GF-D8 (cell line): ENCODE measurements at places on chromosomes 2 and 18.

- DNase-seq, result no peak
Measured at GRCh38 chr18:7946734-7947377, 379.7 kb downstream of the PTPRM start.

GRCh38 chr18:13313006-13313686 is 94.6 kb downstream of the LDLRAD4 start:
- DNase-seq, result no peak

DNA sequence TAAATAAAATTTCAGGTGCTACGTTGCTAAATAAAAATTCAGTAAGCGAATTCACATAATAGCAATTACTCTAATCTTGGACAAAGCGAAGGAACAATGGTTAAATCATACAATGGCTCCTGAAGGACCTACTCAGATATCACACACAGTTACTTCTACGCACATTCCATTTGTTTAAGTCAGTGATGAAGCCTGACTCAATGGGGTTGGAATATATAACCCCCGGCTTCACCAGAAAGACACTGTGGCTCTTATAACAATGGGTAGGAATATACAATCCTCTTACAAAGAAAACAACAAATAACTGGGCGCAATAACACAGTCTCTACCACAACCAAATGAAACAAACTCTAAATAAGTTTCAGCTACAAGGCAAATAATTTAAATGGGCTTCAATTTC is 349.5 kb downstream of the IRS1 start:
- DNase-seq, result no peak

DNA sequence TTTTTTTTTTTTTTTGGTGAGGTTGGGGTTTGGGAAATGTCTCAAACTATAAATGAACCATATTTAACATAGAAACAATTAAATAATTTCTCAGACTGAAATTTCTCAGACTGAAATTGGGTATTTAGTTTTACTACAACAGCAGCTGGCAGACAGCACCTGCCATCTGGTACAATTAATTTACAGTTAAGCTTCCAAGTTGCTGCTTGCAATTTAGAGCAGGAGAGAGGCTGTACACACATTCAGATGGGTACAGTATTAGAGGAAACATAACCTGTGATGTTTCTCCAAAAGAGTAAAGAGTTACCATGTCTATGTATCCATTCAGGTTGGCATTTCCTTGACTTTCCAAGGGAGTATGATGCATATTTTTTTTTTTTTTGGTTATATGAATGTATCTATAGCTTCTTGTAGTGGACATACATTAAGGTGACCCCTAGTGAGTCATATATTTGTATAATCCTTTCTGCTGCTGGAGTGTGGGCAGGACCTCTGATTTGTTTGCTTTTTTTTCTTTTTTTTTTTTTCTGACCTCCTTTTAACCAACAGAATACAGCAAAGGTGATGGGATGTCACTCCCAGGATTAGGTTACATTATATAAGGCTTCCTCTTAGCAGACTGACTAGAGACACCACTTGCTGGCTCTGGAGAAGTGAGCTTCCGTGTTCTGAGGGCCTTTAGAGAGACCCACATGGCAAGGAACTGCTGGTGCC is 201.7 kb downstream of the PTH2R start:
- DNase-seq, result no peak

DNA sequence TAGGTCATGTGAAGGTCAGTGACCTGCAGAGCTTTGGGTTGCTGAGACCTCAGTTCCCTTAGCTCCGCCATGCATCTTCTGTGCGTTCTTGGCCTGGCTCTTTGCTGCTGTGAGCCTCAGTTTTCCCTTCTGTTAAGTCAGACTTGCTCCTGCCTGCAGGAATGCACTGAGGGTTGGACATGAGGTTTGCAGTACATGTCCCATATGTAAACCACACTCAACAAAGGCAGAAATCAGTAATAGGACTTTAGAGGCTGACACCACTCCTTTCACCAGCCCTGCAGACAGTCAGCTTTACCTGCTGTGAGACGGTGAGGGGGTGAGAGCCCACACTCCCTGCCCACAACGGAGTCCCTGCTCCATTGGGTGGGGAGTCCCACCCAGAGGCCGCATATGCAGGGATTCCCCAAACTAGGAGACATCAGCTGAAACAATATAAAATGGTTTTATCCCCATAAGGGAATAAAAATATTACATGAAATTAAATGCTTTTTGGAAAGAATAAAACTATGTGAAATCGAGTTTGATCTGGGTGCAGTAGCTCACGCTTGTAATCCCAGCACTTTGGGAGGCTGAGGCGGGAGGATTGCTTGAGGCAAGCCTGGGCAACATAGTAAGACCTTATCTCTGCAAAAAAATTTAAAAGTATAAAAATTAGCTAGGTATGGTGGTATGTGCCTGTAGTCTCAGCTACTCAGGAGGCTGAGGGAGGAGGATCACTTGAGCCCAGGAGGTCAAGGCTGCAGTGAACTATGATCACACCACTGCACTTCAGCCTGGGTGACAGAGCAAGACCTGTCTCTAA is 55.1 kb downstream of the MYO7B start:
- DNase-seq, result no peak

DNA sequence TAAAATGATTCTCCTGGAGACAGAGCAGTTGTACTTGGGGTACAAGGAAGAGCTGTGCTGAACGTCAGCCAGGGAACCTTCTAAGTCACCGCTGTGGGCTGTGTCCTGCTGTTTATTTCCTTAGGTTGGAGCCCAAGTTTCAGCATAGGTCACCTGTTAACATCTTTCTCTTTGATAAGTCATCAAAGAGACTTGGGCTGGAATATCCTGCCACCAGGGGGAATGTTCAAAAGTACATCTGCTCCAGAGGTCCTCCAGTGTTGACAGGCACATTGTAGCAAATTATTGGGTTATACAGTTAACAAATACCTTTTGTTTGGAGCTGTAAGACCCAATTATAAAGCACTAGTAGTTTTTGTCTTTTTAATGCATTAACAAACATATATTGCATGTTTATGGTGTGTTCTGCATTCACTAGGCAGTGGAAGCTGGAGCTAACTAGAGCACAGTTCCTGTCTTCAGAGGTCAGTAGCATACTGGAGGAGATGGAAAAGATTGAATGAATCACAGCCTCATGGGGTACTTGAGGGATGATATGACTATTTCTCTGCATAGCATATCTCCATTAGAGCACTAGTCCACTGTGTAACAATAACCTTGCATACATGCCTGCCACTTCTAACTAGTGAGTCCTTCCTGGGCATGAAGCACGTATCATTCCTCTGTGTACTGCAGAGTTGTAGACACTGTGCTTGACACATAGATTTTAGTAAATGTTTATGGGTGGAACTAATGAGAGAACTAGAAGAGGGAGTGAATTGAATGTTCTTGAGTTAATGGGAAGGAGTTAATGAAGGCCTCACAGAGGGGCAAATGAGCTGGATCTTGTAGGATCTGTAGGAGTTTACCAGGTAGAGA is 182.1 kb downstream of the AGAP1 start:
- DNase-seq, result no peak

DNA sequence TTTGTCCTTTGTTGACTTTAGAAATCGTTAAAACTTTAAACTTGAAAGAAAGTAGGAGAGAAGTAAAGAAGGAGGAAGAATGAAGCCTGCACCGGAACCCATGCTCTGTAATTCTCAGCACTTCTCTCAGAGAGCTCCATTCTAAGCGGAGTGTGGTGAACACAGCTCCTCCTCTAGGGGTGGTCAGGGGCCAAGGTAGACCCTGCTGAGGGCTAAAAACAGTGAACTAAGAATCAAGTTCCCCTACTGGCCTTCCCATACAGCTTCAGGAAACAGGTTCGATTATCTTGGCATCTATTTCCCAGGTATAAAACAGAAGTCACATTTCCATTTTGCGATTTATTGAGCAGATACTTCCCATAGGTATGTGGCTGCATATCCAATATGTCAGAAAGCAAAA is 92.7 kb upstream of the ASAP2 start:
- DNase-seq, result no peak

DNA sequence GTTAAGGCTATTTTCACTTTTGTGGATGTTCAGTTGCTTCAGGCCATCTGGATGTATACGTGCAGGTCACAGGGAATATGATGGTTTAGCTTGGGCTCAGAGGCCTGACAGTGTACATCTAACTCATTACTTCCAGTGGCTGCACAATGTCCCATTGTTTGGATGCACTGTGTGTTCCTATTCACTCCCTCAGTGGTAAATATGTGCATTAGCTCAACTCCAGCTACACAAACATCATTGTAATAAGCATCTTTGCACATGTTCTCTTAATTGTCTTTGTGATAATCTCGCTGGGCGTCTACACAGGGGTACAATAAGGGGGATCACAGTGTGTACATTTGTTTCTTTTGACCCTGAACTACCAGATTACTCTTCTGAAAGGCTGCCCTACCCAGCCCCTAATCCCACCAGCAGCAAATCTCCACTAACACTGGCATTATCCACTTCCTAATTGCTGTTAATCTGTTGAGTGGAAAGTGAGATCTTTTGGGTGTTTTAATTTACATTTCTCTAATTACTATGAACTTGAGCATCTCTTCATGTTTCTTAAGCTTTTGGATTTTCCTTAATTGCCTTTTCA is 56.1 kb upstream of the POLE4 start:
- DNase-seq, result no peak

DNA sequence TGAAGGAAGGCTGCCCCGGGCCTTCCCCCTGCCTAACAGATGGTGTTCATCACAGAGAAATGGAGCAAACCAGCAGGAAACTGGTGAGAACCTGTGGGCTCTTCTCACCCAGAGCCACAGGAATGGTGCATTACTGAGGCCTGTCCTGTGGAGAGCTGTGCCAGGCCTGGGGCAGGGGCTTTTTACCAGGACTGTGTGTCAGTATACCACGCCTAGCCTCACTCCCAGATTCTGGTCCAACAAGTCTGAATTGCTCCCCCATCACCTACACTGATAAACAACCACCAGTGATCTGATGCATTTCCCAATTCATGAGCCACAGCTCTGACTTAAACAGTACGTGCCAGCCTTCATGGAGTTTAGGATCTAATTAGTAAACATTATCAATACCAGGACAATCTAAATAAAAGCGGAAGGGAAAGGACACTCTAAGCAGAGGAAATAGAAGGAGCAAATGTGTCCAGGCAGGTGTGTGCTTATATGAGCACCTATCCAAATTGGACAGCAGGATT is 8.9 kb upstream of the DGUOK start:
- DNase-seq, result no peak

DNA sequence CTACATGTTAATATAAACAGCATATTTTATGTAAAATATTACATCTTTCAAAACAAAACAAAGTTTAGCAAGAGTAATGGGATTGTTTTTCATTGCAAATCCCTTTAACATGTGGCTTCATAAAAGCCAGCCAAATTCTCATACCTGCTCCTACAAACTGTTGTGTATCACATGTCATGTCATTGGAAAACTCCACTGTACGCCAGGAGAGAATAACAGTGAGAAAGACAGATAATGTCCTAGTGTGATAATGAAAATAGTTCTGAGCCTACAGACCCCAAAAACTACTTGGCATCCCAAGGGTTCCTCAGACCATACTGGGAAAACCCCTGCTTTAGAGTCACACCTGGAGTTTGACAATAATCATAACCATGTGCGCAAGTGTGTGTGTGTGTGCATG is 182.7 kb upstream of the HNRNPA3 start:
- no peak for DNase-seq

- DNase-seq, result no peak
Measured at GRCh38 chr2:236612737-236613136, 43.1 kb downstream of the ACKR3 start.

DNA sequence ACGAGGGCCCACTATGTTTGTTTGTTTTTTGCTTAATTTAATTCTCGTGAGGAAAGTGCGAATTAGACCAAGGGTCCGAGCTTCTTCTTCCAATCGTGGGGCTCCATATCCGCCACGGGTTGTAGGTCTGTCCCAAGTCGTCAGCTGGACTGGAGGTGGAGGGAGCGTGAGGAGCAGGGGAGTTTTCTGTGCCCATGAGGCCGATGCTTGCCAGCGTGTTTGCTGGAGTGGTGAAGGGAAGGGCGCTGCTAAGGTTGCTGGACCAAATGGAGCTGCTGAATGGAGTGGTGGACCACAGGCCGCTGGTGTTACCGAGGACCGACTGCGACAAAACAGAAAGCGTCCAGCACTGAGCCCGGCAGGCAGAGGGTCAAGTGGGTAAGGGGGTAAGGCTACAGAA is 43.7 kb downstream of the ZAP70 start:
- DNase-seq, result no peak

DNA sequence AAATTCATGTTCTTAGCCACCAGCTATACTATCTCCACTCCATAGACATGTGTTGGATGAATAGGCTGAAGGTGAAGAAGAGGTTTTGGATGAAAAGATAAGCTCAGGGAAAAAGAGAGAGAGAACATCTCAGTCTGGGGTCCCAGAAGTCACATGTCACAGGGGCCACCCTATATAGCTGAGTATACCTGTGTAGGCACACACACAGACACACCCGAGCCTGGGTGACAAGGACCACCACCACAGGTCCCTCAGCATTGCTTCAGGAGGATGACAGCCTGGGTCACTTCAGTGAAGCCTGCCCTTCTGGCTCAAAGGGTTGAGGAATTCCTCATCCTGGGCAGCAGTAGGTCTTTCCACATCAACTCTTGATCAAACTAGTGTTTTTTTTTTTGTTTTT is 56.2 kb downstream of the POLR1A start:
- no peak for DNase-seq

- DNase-seq, result no peak
Measured at GRCh38 chr2:26917135-26917836, 53.2 kb upstream of the MAPRE3 start.

- no peak for DNase-seq
Measured at GRCh38 chr2:133475610-133476009, 92.7 kb downstream of the NCKAP5 start.

DNA sequence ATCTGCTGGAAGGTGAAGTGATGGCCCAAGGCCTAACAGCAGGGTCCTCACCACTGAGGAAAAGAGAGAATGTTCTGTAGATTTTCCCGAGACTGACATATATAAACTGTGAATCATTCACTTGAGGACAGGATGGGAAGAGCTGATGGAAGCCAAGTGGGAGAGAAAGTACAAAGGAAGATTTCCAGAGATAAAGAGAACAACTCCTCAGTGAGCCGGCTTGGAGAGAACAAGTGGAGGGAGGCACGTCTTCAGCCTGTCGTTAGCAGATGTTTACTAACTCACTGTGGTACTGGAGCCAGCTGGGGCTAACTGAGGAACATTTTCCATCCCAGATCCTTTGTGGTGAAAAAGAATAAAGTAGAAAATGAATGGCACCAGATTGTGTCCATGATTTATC is 552.9 kb upstream of the TNP1 start:
- no peak for DNase-seq

DNA sequence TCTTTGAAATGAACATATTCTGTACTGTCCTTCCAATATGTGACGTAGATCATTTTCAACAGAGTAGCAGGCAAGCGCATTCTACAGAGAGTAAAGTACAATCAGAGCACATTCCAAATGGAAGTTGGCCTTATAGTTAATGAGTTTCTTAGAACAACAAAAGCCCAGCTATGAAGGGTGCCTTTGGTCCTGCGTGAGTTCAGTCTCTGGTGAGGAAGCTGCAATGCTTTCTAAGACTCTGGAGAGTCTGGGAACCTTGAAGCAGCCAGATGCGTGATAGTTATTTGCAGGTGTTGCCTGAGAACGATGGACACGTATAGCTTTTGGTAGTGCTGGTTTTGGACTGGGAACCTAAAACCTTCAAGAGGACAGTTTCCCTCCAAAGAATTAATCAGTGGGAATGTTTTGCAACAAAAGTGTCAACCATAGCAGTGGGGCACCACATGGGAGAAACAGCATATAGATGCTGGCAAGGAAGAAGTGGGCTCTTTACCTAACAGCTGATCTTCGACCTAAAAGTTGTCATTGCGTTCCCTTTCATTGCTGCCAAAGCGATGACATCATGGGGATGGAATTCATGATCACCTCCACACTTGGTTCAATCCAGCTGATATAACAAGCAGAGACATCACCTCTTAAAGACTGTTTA is 9.3 kb upstream of the SNORC start:
- DNase-seq, result no peak

GRCh38 chr2:14424478-14425390 is 207.8 kb upstream of the LRATD1 start:
- no peak for DNase-seq
